ENCODE measurements at places on chromosomes 2 and 18. TPM values are rescaled to one million over a fixed set of nuclear protein-coding genes. Genes with fewer than 3 reads are reported as not detected.

The EVX2 gene
- total RNA-seq, result not detected

The AGXT gene
- total RNA-seq, result not detected

The ATP9B gene
- 26.1 TPM for total RNA-seq

The CCDC138 gene
- total RNA-seq, result 20.0 TPM

The YPEL5 gene
- total RNA-seq, result 27.3 TPM

DNA sequence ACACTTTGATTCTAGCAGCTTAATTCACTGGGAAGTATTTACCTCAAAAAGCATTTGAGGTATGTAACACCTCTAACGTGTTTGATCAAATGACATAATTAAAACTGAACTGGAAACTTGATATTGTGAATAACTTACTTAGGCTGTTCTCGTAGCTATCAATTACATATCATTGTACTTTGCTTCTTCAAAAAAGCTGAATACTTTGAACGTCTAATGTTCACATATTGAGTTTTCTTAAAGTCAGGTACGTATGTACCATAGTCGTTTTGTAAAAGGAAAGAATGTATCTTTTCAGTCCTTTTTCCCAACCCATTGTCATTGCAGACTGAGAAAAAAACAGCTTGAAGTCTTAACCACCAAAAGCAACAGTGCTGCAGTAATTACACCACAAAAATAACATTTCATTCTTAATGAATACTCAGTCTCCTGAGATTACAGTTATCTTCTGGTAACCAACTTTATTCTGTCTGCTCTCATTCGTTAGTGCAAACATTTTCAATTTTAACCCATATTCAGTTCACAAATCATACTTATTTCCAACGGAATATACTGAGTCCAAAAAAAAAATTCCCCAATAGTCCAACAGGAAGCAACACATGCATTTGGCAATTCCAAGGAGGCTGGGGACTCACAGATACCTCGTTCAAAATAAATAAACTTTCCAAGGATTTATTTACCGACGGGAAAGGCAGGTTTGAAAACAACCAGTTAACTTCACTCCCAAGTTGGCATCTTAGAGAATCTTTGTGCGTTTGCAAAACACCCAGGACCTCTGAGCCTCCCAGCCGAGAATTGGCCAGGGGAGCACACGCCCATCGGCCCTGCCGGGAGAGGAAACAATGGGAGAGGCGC, 1.1 kb downstream of the CHN1 start:
- no peak for DNase-seq

DNA sequence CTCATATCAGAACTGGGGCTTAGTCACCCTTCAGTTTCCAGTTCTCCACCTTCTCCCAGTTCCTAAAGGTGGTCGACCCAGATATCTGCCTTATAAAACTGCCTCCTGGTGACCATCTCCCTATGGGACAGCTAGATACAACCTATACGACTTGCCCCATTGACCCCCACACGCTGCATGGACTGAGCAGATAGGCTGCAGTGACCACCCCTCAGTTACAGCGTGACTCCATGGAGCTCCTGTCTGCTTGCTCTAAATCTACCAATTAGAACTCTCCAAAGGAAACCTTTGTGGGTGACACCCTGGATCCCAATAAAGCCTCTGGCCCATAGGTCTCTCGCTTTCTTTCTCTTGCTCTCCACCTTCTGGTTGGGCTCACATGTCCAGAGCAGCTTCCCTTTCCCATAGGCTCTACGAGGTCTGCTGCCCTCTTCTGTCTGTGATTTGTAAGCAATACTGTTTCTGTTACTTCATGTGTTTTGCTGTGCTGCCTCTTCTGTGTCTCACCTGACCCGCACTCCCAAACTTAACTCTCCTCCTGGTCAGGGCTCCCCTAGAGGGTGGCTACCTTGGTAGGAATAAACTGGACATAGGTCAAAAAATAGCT, 971.3 kb upstream of the FAM98A start:
- no peak for DNase-seq

DNA sequence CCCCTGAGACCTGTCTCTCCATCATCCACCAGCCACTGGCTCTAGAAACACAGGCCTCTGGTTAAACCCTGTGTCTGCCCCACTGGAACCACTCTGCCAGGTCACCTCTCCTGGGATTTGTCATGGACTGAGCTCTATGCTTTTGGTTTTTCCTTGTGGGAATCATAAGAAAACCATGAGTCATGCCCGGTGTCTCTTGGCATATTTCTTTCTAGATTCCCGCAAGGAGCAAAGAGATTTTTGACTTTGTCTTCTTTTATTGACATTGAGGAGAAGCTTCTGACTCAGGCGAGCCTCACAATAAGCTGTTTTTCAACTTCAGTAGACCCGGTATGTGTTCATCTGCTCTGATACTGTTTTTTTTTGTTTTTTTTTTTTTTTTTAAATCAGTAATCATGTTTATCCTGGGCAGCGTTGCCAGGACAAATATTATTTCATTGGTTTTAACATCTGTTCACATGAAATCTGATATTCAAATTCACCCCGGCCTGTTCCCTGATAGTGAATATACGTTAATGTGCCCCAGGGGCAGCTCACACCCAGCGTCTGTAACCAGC, 207.1 kb downstream of the ACKR3 start:
- no peak for DNase-seq

- no peak for DNase-seq
Measured at GRCh38 chr2:98538280-98539041, 69.9 kb downstream of the COA5 start.

- no peak for DNase-seq
Measured at GRCh38 chr2:57806449-57806968, 240.1 kb upstream of the VRK2 start.

DNA sequence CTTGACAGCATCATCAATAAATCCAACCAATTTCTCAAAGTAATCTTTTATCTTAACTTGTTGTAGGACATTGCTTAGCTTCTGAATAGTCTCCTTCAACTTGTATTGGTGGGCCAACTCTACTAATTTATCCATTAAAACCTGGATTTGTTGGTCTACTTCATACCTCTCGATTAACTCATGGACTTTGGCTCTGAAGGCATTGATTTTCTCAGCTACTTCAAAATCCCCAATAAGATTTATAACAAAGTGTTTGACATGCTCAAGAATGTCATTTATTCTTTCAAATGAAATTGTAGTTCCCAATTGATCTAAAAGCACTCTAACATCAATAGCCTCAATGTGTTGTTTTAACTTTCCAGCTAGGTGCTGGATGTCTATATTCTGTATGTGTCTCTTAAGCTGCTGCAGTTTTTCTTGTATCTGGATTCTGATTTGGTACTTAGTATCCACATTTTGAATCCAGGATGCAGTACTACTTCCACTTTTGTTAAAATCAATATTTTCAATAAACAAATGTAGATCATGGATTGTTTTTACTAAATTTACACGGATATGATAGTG, 34.1 kb downstream of the APOB start:
- DNase-seq, result no peak
